ENCODE measurements at places on chromosomes 12 and 14.
A peak's percentile ranks its signal among the peaks of the same experiment; 100 is the strongest.

- DNase-seq, result no peak
These were observed 53.4 kb downstream of the ELK3 start for GRCh38 chr12:96247563-96247962.

- DNase-seq, result no peak
These were observed 79.1 kb upstream of the BDKRB2 start for GRCh38 chr14:96125536-96125935.

GRCh38 chr14:58650857-58651256 lies 13.1 kb downstream of the DACT1 start:
- no peak for DNase-seq

DNA sequence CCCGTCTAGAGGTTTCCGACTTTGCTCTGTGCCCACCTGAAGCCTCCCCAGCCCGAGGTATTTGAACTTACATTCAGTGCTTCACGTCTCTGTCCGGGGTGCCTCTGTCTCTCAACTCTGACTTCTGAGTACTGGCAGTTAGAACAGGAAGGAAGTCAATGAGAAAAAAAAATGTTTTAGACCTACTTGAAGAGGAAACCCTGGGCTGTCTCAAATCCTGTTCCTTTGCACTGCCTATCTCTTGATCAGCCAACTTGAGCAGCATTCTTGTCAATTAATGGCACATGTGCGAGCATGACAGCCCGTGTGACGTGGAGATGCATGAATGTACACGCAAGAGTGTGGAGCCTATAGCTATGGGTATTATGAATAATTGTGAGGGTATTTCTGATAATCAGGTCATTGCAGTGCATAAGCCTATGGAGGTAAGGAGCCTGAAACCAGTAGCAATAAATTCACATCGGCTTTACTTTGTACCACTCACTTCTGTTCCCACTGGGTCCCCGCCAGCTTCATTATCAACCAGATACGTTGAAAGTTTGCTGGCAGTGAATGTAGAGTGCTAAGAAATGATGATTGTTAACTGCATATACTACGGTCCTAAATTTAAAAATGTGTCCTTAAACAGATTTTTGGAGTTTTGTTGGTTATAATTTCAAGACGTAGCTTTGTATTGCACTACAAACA lies at the start of gene ARHGDIB:
TSS of gene ARHGDIB (minus strand) at position 136 of the 687 bp plus-strand sequence. CDS start 10,889 bp downstream, outside the sequence.
- no peak for DNase-seq

GRCh38 chr12:28936221-28936620 lies 212.9 kb upstream of the FAR2 start:
- DNase-seq, result no peak

GRCh38 chr12:114090211-114090610 lies 124.1 kb upstream of the RBM19 start:
- DNase-seq, result no peak

DNA sequence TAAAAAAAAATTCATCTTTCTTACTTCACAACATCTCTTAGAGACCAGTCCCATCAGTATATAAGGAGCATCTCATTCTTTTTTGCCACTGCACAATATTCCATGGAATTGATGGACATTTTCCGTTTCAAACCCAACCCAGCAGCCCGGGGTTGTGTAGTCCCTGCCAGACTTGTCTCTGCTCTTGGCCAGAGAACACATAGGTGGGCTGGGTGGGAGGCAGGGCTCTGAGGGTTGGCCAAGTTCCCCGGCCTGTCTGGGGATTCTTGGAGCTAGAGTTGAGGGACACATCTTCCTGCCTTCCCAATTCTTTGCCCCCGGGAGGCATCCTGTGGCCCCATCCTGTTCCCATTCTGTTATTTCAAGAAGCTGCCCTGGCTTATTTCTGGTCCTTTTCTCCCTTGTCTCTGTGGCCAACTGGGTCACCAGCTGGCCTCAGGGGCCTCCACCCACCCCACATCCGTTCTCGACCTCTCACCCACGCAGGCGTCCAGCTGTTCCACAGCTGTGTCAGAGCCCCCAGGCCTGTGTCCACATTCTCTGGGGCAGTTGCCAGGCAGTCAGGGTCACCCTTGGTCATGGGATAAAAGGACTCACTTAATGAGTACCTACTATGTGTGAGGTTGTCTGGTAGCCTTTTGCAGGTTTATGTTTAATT lies 52.0 kb upstream of the CCDC63 start:
- DNase-seq, result no peak

DNA sequence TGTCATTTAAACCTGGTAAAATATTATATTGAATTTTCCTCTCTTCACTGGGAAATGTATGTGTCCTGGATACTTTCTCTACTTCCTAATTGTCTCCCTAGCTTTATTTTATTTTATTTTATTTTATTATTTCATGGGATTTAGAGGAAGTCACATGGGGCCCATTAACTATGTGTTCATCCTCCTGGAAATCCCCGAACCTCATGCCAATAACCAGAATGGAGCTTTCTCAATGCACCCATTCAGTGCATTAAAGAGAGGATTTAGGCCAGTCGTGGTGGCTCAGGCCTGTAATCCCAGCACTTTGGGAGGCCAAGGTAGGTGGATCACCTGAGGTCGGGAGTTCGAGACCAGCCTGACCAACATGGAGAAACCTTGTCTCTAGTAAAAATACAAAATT lies 1.3 kb upstream of the RPGRIP1 start:
- no peak for DNase-seq

GRCh38 chr12:28961948-28962384 lies 187.1 kb upstream of the FAR2 start:
- no peak for DNase-seq

DNA sequence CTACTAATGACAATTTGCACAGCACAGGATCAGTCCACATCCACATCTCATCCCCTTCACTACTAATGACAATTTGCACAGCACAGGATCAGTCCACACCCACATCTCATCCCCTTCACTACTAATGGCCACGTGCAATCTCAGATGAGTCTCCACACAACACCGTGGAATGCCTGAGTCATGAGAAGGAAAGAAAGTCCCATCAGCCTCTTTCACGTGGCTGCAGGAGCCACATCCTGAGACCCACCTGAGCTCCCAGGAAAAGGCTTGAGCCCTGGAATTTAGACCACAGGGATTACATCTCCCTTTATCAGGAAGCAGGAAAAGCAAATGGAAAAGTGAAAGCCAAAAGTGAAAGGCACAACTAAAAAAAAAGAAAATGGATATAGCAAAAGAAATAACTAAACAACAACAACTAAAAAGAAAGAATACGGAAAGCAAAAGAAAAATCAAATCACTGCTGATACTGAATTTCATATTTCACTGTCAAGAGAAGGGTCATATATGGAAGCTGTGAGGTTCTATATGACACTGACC lies 1300.5 kb downstream of the TMEM121 start:
- DNase-seq, result no peak

GRCh38 chr12:40207551-40207950 lies 17.2 kb upstream of the LRRK2 start:
- DNase-seq, result no peak

- peak; percentile 31 for DNase-seq
These were observed at the start of gene DRAM1 for GRCh38 chr12:101876861-101877805. DRAM1 (plus strand) TSS chr12:101877580; CDS start chr12:101877790, 210 bp downstream.

- no peak for DNase-seq
These were observed 26.3 kb downstream of the RTN1 start for GRCh38 chr14:59844186-59844812.

Data from NCI-H2227 treated with DMSO at 0.1 percent for 48 hours (cell line).